GM12865 (cell line): ENCODE measurements at places on chromosomes 12 and 14.

DNA sequence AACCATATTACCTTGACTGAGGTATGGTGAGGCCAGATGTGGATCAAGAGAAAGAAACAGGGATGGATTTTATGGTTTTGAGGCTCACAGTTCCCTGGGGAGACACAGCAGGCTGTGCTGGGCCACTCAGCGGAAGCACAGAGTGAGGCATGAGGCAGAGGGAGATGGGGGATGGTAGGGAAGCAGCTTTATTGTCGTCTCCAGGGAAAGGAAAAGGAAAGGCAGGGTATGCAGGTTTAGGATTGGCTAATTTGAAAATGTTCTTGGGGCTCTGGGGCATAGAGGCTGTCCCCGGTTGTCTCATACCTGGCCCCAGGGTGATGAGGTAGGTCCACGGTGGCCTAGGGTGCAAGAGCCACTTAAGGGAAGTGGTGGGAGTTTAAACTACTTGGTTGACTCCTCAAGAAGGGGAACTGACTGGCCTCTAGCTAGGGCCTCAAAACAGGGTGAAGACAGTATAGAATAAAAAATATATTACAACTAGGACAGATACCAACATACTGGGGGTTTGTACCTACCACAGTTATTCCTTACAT lies 322.8 kb downstream of the RGS6 start:
- DNase-seq, result no peak

DNA sequence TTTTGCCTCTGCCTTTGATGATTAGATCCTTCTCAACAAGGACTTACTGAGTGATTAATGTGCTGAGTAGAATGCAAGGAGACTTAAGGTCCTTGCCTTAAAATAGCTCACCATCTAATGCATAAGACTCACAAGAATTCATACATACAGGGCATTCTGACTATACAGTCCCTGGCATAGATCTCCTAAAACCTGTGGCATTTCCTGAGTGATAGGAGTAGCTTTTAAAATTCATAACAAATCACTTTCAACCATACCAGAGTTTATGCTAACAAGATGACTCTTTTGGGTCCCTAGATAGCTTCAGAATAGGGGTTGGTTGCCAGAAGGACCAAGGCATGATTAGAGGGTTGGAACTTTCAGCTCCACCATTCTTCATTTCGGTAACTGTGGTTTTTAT lies 48.8 kb downstream of the STXBP6 start:
- DNase-seq, result no peak

GRCh38 chr12:92300777-92301176 lies 155.1 kb upstream of the BTG1 start:
- no peak for DNase-seq

GRCh38 chr12:95877622-95878021 lies 18.9 kb downstream of the SNRPF start:
- no peak for DNase-seq

DNA sequence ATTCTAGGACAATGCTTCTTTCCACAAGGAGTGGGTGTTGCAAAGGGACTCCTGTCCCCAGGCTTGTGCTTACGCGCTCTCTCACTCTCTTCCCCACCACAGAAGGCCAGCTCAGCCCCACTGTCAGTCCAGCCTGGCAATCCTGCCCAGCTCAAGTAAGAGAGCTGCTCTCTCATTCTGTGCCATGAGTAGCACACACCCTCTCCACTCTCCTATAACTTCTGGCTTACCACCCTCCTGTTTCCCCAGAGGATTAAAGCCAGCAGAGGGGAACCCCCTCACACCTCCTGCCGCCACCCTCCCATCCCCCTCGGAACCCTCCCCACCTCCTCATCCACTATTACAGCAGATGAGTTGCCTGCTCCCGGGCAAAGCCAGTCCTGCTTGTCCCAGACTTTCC lies 17.1 kb downstream of the NCKAP5L start:
- DNase-seq, result no peak

- DNase-seq, result no peak
Measured at GRCh38 chr12:31466768-31467167, 124.2 kb downstream of the DENND5B start.

DNA sequence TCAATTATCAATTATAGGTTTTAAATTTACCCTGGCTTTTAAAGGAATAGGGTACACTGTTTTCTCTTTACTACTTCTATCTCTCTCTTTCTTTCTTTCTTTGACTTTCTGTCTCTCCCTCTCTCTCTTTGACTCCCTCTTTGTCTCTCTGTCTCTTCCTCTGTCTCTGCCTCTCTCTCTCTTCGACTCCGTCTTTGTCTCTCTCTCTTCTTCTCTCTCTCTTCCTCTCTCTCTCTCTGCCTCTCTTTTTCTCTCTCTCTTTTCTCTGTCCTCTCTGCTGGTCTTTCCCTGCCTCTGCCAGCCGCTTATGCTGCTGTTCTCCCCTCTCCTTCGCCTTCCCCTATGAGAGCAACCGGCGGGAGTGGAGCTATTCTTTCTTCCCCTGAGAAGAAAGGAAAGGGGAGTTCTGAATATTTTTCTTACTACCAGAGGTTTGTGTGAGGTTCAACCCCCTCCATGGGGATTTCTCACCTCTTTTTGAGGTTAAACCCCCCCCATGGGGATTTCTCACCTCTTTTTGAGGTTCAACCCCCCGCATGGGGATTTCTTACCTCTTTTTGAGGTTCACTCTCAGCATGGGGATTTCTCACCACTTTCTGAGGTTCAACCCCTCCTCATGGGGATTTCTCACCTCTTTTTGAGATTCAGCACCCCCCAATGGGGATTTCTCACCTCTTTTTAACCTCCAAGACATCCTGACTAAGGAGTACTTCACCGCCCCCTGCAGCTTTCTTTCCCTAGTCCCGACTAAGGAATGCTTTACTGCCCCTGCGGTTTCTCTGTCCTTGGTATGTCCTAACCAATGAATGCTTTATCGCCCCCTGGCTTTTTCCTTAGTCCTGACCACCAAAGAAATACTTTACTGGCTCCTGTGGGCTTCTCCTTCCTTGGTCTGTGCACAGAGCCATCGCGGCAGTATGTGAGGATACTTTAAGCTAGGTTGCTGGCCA lies 27.4 kb upstream of the DDHD1 start:
- peak; percentile 86 for DNase-seq

DNA sequence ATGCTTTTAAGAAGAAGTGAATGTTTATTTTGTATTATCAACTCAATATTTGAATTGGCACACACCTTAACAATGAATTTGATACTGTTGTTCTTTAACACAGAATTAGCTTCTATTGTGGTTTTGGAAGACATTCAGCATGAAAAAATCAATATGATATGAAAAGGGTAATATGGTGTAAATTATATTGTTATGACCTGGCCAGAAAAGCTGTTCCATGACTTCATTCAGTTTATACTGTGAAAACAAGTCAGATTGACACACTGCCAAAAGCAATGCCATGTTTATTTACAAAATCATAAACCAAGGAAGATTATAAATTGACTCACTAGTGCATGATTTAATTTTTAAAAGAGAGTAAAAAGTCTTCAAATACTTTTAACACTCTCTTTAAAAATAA lies 851.4 kb upstream of the SEL1L start:
- DNase-seq, result no peak

DNA sequence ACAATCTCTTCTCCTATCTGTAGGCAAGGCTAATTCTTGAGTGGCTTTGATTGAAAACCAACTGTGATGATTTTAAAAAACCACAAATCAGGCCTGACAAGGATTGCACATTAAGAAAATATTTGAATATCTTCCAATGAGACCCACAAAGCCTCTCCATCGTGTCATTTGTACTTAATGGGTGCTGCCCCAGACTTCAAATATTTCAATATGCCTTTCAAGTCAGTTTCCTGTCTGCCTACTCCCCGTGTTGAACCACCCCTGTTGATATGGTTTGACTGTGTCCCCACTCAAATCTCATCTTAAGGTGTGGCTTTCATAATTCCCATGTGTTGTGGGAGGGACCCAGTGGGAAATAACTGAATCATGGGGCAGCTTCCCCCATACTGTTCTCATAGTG lies 159.7 kb upstream of the EGLN3 start:
- DNase-seq, result no peak

DNA sequence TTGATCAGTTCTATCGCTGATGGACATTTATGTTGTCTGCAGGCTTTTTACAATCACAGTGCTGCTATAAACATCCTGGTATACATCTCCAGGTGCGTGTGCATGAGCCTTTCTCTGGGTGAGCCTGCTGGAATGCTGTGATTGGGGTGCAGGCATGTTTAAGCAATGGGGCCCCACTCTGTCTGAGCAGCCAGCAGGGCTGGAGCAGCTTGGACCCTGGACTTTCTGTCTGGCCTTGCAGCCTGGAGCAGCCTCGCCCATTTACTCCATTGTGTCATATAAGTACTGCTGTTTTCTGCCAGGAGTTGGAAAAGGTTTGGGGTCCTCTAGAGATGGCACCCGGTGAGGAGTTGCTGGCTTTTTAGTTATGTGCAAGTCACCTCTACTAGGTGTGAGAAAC lies 199.0 kb downstream of the KIF26A start:
- no peak for DNase-seq

DNA sequence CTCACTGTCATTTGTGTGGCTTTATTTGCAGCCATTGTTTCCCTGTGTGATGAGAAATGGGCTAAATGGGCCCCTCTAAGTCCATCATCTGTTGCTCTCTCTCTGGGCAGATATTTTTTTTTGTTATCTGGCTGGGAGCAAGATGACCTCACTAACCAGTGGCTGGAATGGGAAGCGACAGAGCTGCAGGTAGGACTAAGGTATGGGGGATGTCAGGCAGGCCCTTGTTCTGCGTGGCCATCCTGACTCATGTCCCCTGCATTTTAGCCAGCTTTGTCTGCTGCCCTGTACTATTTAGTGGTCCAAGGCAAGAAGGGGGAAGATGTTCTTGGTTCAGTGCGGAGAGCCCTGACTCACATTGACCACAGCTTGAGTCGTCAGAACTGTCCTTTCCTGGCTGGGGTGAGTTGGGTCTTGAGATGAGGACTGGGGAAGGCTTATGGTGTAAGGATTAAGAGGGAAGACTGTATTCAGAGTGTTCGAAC lies 1.3 kb downstream of the MARS1 start:
- no peak for DNase-seq

DNA sequence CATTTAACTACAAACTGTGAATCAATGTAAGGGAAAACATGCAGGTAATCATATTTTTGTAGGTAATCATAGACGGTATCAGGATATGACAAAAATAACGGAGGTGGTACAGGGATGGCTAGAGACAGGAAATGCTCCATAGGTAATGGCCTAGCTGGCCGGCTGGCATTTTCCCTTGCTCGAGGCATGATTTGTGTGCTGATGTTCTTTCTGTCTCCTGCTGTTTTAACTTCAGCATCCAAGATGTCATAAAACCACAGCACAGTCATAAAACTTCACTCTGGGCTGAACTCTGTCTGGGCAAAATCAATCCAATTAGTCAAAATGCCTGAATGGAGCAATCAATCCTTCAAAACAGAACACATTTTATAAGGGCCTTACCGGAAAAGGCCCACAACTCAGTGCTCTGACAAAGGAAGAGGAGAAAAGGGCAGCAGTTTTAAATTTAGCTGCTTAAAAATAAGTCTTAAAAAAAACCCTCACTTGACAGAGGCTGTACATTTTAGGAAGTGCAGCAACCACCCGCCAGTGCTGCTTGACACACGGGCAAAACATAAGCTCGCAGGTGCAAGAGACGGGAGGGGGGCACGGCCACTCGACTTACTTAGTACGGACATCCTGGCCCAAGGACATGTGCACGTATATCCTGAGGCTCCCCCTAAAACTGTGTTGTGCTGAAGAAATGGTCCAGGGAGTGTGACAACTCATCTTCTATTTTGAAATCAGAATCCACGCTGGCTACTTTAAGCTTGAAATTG lies 40.5 kb upstream of the GPR68 start:
- DNase-seq, result no peak

- peak; percentile 22 for DNase-seq
Measured at GRCh38 chr14:64549791-64550620, at the start of gene PPP1R36. PPP1R36 (plus strand) TSS chr14:64549961; CDS start chr14:64549998, 37 bp downstream.

DNA sequence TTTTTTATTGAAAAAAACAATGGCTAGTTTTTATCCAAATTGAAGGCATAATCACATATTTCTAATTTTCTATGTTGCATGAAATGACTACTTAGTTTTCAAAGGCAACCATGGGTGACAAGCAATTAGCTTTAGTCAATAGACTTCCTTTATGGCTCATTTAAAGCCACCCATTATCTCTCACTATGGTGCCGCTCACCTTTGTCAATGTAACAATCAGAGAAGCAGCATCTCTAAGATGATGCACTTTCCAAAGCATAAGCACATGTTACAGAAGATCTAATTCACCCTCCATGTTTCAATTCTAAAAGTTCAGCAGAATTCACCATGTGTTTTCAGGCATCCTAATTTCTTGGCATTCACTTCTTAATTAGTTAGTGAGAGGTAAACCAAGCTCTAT lies 166.6 kb upstream of the RPL10L start:
- DNase-seq, result no peak

DNA sequence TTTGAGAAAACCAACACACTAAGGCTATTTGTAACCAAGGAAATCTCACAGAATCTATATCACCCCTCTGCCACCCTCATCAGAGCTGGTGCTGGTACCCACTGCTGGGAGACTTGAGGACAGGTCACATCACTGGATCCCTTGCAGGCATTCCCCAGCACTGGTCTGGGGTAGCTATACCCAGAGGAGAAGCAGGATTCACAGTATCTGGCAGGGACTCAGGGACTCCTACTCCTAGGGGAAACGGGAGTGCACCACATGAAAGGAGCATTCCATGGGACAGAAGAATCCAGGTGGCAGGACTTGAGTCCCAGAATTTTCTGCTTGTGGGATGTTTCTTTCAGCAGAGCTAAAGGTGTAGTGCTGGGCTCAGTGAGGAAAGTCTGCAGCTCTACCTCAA lies 223.2 kb downstream of the ADGRD1 start:
- DNase-seq, result no peak

DNA sequence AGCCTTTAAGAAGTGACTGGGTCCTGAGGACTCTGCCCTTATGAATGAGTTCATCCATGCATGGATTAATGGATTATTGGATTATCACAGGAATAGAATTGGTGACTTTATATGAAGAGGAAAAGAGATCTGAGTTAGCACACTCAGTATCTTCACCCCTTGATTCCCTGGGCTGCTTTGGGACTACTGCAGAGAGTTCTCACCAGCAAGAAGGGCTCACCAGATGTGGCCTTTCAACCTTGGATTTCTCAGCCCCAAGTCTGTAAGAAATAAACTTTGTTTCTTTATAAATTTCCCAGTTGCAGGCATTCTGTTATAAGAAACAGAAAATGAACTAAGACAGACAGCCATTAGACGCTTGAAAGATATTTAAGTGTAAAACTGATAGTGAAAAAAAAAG lies 509.2 kb downstream of the FLRT2 start:
- no peak for DNase-seq

- no peak for DNase-seq
Measured at GRCh38 chr12:33602515-33602914, 162.9 kb upstream of the SYT10 start.

GRCh38 chr12:118751355-118751754 lies 230.0 kb upstream of the SRRM4 start:
- DNase-seq, result no peak

GRCh38 chr12:105921872-105922669 lies 216.7 kb downstream of the NUAK1 start:
- DNase-seq, result no peak

DNA sequence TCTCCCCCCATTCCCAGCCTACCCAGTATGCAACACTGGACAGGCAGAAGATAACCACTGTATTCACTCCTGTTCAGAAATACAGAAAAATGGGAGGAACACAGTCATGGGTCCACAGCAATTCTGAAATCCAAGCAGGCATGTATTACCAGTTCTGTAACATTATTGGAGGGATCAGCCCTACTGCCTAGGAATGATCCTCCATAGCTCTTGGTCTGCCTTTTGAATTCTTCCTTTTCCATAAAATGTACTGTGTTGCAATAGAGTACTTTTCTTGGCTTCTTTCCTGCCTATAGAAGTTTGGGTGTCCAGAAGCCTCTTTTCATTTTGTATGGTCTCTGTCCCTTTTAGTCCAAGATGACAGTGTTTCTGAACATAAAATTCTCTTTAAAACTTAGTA lies 46.5 kb downstream of the SPATS2 start:
- DNase-seq, result no peak
